ENCODE measurements at places on chromosomes 16 and 17. TPM values are rescaled to one million over a fixed set of nuclear protein-coding genes. Genes with fewer than 3 reads are reported as not detected.

The MEFV gene
- not detected for total RNA-seq

The ALDH3A1 gene
- 0.64 TPM for total RNA-seq

The TRPV3 gene
- total RNA-seq: 2.1 TPM

The TAOK2 gene
- 67.7 TPM for total RNA-seq

The C16orf54 gene
- total RNA-seq: not detected

The KRTAP2-4 gene
- total RNA-seq: not detected

The MEIOB gene
- not detected for total RNA-seq

The RND2 gene
- total RNA-seq: 17.8 TPM
